ENCODE measurements at places on chromosomes 1 and 21.

DNA sequence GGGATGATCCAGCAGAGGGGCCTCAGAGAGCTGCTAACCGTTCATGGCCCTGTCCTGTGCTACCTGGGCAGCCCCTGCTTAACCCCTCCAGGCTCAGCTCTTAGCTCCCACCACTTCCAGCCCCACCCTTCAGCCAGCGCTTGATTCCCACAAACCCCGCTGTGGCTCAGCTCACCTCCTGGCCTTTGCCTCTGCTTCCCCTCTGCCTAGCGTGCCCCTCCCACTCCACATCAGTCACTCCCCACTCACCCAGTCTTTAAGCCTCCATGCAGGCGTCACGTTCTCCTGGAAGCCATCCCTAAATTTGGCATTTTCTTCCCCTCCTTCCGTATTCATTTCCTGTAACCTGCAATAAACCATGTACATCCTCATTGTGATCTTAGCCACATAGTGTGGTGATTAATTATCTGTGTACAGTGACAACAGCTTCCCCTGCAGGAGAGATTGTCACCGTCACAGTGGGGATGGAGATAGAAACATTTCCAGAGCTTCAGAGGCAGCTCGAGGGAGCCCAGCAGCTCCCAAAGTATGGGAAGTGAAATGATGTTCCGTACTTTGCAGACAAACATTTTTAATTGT is 65.5 kb downstream of the EPHB2 start:
- peaks cover 7% of the 10 kb centered on the region for H3K4me1 ChIP-seq
- DNase-seq: no peak
- no peak overlapping the region for H3K27ac ChIP-seq
- no peaks in the 10 kb centered on the region for H3K36me3 ChIP-seq
- H3K27me3 ChIP-seq: no peaks in the 10 kb centered on the region

GRCh38 chr1:60185684-60186083 is 112.1 kb upstream of the C1orf87 start:
- H3K4me3 ChIP-seq: no peak overlapping the region
- H3K27ac ChIP-seq: no peak overlapping the region
- no peaks in the 10 kb centered on the region for H3K4me1 ChIP-seq
- no peaks in the 10 kb centered on the region for H3K36me3 ChIP-seq
- no peaks in the 10 kb centered on the region for H3K27me3 ChIP-seq

DNA sequence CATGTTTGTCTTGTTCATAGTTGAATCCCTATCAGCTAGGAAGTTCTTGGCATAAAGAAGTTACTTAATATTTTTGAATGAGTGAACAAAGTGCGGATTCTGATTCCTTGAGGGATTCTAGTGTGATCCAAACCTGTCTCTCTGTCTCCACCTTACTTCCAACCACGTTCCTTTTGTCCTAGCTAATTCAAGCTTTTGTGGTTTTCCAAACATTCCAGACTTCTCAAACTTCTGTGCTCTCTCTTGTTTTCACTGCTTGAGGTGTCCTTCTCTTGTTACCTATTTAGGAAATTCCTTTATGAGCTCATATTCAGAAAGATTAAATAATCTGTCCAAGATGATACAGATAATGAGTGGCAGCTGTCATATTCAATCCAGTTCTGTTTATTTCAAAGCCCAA is 353.2 kb downstream of the PTBP2 start:
- no peak overlapping the region for H3K27ac ChIP-seq
- no peaks in the 10 kb centered on the region for H3K36me3 ChIP-seq
- DNase-seq: no peak

GRCh38 chr1:54716299-54717047 is 812 bp downstream of the TTC4 start:
- H3K27me3 ChIP-seq: no peaks in the 10 kb centered on the region
- peak overlapping the region; percentile 74 for H3K27ac ChIP-seq
- peaks cover 15% of the 10 kb centered on the region for H3K36me3 ChIP-seq

GRCh38 chr1:35539073-35539823 is 18.0 kb downstream of the KIAA0319L start:
- H3K4me3 ChIP-seq: no peak overlapping the region
- H3K27me3 ChIP-seq: no peaks in the 10 kb centered on the region
- peak overlapping the region; percentile 42 for H3K27ac ChIP-seq
- no peak for DNase-seq
- peaks cover 45% of the 10 kb centered on the region for H3K4me1 ChIP-seq
- no peaks in the 10 kb centered on the region for H3K36me3 ChIP-seq

DNA sequence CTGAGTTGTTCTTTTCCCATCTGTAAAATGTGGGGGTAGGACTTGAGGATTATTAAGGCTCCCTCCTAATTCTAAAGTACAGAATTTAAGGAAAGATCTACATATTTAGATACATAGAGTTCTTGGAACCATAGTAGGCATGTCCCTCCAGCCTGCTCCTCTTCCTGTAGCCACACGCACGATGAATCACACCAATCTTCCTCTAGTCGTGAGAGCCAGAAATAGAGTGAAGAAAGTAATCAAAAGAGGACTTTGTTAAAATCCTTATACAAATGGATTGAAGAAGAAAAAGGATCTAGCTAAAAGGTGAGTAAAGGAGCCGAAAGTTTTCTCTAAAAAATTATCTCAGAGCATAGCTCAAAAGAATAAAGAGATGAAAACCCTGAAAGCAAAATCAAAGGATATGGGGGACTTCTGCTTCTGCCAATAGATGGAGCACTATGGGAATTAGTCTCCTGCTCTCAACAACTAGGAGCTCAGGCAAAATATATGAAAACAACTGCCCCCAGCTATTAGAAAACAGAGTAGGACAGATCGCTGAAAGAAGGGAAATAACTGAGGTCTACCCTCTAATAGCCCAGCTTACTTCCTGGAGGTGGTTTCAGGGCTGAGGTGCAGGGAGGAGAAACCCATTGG is 8.5 kb downstream of the C1orf141 start:
- no peaks in the 10 kb centered on the region for H3K36me3 ChIP-seq
- no peaks in the 10 kb centered on the region for H3K4me1 ChIP-seq
- H3K4me3 ChIP-seq: no peak overlapping the region

GRCh38 chr1:36530261-36530660 is 47.5 kb upstream of the CSF3R start:
- no peak overlapping the region for H3K27ac ChIP-seq
- no peaks in the 10 kb centered on the region for H3K36me3 ChIP-seq
- peak; percentile 38 for DNase-seq
- H3K4me3 ChIP-seq: no peak overlapping the region

GRCh38 chr1:39157304-39157703 is 47.2 kb upstream of the MACF1 start:
- peaks cover 73% of the 10 kb centered on the region for H3K4me1 ChIP-seq
- no peaks in the 10 kb centered on the region for H3K27me3 ChIP-seq
- H3K27ac ChIP-seq: peak overlapping the region; percentile 80
- no peaks in the 10 kb centered on the region for H3K36me3 ChIP-seq
- no peak for DNase-seq

Measured in upper lobe of left lung (tissue), 6 donors.